Common myeloid progenitor, CD34-positive (primary cell): ENCODE measurements at places on chromosomes 7 and 10.

DNA sequence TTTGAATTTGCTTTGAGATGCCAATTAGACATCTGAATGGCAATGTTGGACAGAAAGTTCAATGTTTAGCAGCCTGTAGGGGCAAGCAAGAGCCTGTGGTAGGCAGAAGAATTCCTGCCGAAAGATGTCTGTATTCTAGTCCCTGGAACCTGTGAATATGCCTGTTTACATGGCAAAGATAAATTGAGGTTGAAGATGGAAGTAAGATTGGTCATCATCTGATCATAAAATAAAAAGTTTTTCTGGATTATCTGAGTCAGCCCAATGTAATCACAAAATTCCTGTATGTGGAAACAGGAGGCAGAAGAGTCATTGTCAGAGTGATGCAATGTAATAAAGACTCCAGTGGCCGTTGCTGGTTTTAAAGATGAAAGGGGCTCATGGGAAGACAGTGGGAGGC lies 430.5 kb downstream of the MDFIC start:
- DNase-seq = no peak

DNA sequence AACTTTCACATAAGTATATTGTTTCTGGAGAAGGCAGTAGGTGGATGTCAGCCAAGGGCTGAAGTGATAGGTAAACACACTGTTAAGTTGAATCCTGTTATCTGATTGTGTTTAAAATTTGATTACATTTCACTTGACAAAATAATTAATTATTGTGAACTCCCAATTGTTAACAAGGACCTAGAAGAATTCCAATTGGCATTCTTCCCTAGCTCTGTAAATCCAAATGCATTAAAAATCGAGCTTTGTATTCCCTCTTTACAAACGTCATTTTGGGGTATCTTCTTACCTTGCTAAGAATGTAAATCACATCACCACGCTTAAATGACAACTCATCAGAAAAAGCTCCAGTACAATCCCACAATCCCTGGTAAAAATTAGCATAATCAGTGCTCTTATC lies 179.9 kb downstream of the SKAP2 start:
- no peak for DNase-seq

- no peak for DNase-seq
Measured at GRCh38 chr10:13971601-13972475, 358.9 kb downstream of the FRMD4A start.

DNA sequence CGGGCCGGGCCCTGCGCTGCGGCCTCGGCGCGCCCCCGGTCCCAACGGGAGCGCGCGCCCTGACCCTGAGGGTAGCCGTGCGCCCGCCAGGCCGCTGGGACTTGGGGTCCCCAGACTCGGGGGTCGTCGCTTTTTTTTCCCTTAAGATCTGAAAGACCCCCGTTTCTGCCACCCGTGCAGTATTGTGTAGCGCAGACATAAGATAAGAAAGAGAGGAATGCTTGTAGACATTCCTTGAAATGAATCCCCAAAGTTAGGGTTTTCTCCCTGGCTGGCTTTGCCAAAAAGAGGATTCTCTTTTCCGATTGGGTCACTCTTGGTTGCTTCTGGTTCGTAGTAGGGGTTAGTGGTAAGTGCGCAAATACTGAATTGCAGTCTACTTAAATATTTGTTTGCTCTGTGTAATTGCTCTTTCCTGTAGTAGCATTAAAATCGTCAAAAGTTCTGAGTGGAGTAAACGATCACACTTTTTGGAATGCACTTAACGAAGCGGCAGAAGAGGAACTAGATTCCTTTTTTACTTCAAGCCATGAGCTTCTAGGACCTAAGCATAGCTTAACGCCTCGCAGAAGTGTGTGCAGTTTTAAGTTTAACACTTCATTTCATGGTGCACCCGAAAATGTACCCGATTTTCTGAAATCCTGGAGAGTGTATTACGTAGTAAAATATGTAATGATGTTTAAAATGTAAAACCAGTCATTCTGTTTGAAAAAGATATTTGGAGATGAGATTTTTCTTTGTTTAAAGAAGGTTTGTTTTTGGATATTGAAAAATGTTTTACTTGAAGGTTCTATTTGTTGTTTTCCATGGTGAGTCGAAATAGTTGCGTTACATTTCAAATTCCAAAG lies 1.3 kb downstream of the CUL1 start:
- DNase-seq = peak; percentile 23

- DNase-seq = no peak
Measured at GRCh38 chr10:971150-971542, 17.1 kb upstream of the GTPBP4 start.

- DNase-seq = no peak
Measured at GRCh38 chr7:86978808-86979506, 80.5 kb downstream of the ELAPOR2 start.

DNA sequence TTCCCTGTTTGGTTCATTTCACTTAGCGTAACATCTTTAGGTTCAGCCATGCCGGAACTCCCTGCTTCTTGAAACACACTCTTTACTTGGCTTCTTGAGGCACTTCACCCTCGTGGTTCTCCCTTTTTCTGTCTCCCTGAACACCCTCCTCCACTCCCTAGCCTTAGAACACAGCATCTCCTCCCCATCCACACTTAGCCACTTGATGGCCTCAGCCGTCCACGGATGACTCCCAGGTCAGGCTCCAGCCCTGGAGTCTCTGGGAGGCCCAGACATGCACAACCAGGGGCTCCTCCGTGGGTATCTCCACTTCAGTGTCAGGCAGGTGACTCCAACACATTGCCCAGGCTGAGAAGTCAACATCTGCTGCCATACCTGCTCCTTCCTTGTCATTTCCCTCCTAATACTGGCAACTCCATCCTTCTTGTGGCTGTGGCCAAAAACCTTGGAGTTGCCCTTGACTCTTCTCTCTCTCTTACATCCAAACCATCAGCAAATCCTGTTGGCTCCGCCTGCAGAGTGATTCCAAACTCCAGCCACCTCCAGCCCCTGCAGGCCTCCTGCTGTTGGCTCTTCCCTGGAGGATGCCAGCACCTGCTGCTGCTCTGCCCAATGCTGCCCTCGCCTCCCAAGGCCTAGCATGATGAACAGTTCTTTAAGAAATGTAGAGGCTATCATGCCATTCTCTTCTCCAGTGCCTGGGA lies 8.4 kb upstream of the INMT start:
- DNase-seq = no peak

DNA sequence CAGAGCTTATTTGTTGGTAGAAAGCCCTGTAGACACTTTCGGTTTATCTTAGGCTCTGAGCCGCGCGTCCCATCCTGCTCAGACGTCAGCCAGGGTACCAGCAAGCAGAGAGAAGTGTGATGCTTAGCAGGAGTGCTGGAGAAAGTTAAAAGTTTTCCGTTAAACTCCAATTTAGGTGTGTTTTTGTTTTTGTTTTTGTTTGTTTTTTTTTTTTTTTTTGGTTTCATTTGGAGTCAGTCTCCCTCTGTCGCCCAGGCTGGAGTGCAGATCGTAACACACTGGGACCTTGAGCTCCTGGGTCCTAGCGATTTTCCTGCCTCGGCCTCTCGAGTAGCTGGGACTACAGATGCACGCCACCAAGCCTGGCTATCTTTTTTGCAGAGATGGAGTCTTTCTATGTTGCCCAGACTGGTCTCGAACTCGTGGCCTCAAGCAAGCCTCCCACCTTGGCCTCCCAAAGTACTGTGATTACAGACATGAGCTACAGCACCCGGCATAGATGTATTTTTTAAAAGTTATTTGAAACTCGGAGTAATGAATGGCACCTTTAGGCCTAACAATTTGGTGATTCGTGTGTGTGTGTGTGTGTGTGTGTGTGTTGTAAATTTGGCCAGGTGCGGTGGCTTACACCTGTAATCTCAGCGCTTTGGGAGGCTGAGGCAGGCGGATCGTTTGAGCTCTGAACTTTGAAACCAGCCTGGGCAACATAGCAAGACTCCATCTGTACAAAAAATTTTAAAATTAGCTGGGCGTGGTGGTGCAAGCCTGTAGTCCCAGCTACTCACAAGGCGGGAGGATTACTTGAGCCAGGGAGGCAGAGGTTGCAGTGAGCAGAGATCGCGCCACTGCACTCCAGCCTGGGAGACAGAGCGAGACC lies 1.3 kb upstream of the HIP1 start:
- DNase-seq = no peak

DNA sequence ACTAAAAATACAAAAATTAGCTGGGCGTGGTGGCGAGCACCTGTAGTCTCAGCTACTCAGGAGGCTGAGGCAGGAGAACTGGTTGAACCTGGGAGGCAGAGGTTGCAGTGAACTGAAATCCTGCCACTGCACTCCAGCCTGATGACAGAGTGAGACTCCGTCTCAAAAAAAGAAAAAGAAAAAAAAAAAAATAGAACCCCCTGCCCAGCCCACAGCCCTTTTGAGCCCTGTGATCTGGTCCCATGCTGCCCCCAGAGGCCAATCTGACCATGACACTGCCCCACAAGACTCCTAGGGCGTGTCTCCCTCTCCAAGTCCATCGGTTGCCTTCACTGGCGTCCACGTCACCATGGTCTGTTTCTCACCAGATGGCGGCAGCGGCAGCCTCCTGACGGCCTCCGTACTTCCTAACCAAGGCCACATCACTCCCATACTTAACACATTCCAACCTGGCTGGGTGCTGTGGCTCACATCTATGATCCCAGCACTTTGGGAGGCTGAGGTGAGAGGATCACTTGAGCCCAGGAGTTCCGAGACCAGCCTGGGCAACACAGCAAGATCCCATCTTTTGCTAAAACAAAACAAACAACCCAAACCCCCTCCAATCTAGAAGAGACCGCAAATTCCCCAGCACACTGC lies 18.0 kb downstream of the STX1A start:
- DNase-seq = peak; percentile 57
